GM04503 (cell line): ENCODE measurements at places on chromosomes 2 and 18.

- no peak for DNase-seq
These were observed 49.8 kb upstream of the ASB1 start for GRCh38 chr2:238376884-238377391.

DNA sequence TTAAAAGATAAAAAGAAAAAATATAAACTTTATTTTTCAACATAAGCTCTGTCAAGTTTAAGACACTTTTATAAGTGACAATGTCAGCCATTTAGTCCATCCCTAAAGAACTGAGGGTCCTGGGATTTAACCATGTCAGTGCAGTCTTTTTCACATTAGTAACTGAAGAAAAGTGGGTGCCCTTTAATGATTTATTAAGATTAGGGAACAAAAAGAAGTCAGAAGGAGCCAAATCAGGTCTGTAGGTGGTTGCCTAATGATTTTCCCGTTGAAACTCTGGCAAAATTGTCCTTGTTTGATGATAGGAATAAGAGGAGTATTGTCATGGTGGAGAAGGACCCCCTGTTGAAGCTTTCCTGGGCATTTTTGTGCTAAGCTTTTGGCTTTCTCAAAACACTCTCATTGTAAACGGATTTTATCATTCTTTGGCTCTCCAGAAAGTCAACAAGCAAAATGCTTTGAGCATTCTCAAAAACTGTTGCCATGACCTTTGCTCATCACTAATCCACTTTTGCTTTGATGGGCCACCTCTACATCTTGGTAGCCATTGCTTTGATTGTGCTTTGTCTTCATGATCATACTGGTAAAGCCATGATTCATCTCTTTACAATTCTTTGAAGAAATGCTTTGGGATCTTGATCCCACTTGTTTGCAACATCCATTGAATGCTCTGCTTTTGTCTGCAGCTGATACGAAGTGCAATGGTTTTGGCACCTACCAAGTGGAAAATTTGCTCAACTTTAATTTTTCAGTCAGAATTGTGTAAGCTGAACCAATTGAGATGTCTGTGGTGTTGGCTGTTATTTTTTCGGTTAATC lies 22.0 kb downstream of the TSPYL6 start:
- no peak for DNase-seq

GRCh38 chr2:168751104-168751740 lies 51.2 kb upstream of the NOSTRIN start:
- no peak for DNase-seq

- DNase-seq, result no peak
These were observed 626.2 kb upstream of the CDH7 start for GRCh38 chr18:65124633-65125032.

- DNase-seq, result no peak
These were observed 1.0 kb upstream of the PEX13 start for GRCh38 chr2:61016392-61017002.

GRCh38 chr2:207156451-207157161 lies 9.1 kb downstream of the KLF7 start:
- no peak for DNase-seq

- no peak for DNase-seq
These were observed 83.7 kb upstream of the VRK2 start for GRCh38 chr2:57962861-57963260.

DNA sequence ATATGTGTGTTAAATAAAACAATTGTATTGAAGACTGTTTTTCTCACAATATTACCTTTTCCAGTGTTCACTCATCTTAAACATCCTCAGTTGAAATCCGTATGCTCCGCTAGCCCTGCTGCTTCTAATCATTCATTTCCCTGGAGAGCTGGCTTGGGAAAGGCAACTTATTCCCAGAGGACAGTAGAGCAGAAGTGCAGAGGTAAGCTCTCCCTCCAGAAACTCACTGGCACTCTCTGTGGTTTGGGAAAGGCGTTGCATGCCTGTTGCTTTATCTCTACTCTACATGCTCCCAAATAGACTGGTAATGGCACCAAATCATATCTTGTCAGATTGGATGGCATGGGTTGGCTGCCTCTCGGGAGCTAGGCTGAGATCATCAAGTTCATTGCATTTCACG lies 117.1 kb upstream of the BOD1L2 start:
- DNase-seq, result no peak

DNA sequence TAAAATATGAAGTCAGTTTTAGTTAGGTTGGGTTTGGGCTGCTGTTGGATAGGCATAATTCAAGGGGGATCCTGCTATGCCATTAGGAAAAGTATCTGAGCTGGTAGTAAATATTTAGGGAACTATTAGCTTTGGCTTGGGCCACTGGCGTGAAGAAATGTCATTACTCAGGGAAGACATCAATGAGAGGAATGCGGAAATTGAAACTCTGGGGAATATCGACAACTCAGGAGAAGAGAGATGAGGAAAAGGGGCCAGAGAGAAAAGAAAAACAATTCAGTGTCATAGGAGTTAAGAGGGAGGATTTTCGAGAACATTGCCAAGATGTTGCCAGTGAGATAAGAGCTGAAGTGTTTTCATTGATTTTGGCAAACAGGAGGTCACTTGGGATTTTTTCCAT lies 149.7 kb upstream of the PARD3B start:
- DNase-seq, result no peak

DNA sequence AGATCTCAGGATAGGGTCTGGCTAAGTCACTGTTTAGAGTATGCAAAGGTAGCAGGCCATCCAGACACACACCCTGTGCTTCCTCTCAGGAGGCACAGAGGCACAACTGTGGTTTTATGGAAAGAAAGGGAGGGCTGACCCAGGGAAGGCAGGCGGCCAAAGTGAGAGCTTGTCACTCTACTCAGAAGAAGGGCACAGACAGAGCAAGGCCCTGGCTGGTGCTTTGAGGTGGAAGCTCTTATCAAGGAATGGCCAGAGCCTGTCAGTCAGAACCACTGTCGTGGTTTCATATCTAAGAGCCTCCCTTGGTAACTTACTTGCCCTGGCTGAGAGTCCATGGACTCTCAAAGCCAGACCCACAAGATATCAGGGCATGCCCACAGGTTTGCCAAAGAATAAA lies 40.7 kb downstream of the SLC9A2 start:
- no peak for DNase-seq

- peak; percentile 1 for DNase-seq
These were observed 129.5 kb downstream of the TMEM182 start for GRCh38 chr2:102891296-102891695.

DNA sequence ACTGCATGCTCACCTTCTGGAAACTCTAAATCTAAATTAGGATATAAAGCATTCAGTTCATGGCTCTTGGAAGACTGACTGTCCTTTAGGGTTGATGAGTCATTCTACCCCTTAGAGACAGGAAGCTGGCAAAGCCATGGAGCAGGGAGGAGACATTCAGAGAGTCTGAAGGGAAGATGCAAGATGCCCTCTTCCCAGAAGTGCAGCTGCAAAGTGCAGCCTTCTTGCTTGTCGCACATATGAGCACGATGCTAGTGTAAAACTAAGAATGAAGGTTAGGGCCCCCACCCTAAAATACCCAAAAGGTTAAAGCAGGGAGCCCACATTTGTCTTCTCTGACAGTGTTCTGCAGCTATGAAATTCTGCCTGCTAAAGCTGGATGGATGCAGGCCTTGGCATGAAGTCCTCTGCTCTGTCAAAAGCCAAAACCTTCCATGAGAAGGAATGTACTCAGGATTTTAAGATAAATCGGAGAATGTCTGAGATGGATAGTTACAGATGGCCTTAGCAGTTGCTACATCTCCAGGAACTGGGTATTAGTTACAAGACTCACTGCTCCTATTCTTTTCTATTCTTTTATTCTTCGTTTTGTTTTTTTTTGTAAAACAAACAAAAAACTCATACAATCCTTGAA lies 89.7 kb downstream of the POLE4 start:
- DNase-seq, result no peak

- DNase-seq, result no peak
These were observed 101.7 kb downstream of the ZFP36L2 start for GRCh38 chr2:43124687-43125057.

- no peak for DNase-seq
These were observed 4.0 kb upstream of the TEX51 start for GRCh38 chr2:126894585-126895182.

GRCh38 chr2:156170929-156171328 lies 161.6 kb downstream of the NR4A2 start:
- DNase-seq, result no peak

DNA sequence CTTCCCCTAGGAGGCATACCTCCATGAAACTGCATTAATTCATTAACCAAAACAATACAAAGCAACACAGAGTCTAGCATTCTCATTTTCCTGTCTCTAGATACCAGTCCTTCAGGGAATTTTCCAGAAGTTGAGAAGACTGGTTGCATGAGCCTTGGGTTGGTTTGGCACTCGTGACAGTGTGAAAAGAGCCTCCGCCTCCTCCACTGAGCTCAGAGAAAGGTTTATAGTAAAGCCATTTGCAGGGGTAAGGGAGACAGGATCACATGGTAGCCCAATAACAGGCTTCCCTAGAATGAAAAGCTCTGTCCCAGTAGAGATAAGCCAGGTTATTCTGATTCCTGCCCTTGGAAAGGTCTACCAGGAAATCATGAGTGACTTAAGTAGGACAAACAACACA lies 9.7 kb upstream of the TMEM247 start:
- no peak for DNase-seq

GRCh38 chr2:86413296-86414094 lies 27.7 kb upstream of the KDM3A start:
- no peak for DNase-seq

GRCh38 chr2:42353792-42354429 lies 7.1 kb downstream of the COX7A2L start:
- DNase-seq, result no peak

DNA sequence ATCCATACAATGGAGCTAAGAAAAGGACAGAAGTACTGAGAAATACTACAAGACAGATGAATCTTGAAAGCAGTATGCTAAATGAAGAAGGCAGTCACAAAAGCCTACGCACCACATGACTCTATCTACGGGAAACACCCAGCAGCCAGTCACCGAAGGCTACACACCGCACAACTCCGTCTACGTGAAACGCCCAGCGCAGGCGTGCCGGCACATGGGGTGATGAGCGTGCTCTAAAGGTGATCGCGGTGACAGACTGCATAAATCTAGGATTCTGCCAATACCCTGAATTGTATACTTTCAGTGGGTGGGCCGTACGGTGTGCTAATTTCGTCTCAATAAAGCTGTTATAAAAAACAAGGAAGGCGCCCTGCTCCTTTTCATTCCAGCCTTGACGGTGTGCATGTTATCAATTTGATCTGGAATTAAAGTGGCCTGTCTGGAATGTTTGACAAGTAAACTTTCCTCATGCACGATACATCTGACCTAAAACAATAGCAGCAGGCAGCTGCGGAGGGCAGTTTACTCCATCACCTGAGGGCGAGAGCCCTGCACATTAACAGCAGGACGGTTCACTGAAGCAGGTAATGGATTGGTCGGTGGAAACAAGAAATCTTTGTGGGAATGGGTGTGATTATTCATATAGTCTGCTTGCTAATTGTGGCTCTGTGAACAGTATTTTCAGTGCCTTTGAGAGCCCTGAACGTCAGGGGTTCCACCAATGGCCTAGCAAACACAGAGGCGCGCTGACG lies 86.2 kb upstream of the SALL3 start:
- no peak for DNase-seq

DNA sequence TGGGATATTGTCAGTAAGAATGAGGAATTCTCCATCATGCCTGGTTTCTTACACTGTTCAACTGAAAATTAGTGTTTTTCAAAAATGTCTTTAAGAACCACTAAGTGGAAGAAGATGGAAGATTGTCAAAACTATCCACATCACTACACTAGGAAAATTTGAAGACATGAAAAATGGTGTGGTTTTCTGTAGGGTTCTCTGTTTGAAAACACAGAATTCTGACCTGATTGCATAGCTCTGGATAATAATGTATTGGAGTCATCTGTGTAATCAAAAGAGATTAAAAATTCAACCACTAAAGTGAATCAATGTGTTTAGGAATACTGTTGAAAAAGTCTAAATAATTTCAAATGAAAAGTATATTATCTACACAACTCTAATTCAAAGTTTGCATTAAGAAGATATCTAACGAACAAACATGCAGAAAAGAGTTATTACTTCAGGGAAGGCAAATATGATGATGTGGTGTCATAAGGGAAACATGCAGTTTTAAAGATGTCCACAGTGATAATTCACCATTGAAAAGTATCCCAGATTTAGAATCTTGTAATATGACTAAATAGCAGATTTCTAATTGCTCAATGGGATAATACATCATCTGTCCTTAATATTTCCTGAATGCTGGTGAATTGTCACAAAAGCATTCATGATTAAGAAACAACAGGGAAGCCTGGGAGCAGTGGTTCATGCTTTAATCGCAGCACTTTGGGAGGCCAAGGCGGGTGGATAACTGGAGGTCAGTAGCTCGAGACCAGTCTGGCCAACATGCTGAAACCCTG lies 116.9 kb downstream of the ERBB4 start:
- peak; percentile 84 for DNase-seq

GRCh38 chr2:9408641-9409151 lies 14.6 kb downstream of the ITGB1BP1 start:
- DNase-seq, result no peak

DNA sequence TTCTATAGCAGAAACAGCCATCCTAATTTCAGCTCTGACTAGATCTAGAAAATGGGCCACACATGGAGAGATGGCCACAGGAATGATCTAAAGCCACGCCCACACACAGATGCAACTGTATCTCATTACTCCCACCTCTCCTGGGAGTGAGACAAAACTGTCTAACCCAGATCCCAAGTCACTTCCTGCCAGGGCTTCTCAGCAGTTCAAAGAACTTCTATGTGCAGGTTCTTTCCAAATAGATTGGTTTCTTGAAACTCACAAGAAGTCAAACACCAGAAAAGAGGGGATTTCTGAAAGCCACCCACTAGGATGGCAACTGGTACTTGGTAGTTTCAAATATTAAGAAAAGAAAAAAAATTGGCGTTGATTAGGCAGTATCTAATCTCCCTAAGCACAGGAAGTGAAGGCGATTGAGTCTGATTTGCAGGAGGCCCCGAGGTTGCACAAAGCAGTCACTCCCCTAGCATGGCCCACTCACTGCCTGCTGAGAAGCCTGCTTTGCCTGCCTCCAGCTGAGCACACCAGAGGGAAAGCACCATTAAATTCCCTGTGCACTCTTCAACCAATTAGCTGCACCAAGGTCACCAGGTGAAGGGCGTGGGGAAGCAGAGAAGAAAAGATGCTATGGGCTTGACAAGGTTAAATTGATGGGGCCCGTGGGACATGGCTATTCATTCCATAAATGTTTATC lies 51.1 kb downstream of the PAPOLG start:
- peak; percentile 38 for DNase-seq

DNA sequence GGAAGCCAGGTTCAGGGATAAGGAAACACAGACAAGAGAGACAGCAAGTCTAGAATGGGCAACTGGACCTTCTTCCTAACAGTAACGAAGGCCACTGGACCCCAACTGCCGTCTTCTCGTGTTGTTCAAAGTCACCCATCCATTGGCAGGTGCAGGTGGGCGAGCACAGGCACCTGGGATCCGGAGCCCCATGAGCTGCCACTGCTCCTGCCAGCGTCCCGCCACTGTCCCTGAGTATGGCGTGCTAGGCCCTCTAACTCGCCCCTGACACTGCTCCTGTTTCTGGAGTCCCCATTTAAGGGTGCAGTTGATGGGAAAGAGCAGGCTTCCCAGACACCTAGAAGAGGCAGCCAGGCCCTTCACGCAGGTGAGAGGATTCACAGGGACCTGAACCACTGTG lies 48.0 kb downstream of the NDUFA10 start:
- DNase-seq, result no peak

- no peak for DNase-seq
These were observed 149.1 kb upstream of the MYCN start for GRCh38 chr2:15791294-15791693.
